Activated CD8-positive, alpha-beta memory T cell treated with anti-CD3 and anti-CD28 coated beads for 1 hour (primary cell): ENCODE measurements at places on chromosomes 7 and 10.

- no peak for DNase-seq
Measured at GRCh38 chr10:15742836-15743235, 23.1 kb upstream of the ITGA8 start.

DNA sequence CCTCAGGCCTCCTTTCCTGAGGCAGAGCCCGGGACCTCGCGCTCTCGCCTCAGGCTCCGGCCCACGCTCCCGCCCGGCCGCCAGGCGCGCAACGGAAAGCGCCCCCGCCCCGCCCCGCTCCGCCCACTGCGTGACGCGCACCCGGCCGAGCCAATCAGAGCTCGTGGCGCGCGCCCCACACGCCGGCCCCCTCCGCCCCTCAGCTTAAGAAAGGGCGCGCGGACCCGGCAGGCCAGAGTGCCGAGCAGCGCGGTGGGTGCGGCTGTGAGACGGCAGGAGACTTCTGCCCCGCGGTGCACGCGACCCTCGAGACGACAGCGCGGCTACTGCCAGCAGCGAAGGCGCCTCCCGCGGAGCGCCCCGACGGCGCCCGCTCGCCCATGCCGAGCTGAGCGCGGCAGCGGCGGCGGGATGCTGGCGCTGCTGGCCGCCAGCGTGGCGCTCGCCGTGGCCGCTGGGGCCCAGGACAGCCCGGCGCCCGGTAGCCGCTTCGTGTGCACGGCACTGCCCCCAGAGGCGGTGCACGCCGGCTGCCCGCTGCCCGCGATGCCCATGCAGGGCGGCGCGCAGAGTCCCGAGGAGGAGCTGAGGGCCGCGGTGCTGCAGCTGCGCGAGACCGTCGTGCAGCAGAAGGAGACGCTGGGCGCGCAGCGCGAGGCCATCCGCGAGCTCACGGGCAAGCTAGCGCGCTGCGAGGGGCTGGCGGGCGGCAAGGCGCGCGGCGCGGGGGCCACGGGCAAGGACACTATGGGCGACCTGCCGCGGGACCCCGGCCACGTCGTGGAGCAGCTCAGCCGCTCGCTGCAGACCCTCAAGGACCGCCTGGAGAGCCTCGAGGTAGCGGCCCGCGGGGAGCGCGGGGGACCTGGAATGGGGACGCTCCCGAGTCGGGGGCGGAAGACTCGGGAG is at the start of gene NPTX2:
TSS of gene NPTX2 (plus strand) at position 235 of the 909 bp plus-strand sequence. CDS start at position 412, 177 bp downstream.
- DNase-seq, result no peak

- no peak for DNase-seq
Measured at GRCh38 chr7:144134116-144134515, 11.1 kb downstream of the OR2A14 start.

GRCh38 chr10:51897560-51897959 is 198.2 kb upstream of the CSTF2T start:
- DNase-seq, result no peak

- DNase-seq, result no peak
Measured at GRCh38 chr7:131272086-131272485, 55.6 kb upstream of the MKLN1 start.

DNA sequence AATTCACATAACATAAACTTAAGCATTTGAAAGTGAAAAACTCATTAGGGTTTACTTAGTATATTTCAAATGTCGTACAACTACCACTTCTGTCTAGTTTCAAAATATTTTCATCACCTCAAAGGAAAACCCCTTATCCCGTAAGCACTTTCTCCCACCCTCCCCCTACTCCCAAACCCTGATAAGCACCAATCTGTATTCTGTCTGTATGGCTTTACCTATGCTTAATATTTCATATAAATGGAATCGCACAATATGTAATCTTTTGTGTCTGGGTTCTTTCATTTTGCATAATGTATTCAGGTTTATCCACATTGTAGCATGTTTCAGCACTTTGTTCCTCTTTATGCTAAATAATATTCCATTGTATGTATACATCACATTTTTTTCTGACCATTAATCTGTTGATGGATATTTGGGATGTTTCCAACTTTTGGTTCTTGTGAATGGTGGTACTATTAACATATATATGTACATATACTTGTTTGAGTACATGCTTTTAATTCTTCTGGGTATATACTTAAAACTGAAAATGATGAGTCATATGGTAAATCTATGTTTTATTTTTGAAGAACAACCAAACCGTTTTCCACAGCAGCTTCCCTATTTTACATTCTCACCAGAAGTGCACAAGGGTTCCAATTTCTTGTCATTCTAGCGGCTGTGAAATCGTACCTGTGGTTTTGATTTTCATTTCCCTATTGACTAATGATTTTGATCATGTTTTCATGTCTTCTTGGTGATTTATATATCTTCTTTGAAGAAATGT is 6.2 kb upstream of the STARD3NL start:
- DNase-seq, result no peak

DNA sequence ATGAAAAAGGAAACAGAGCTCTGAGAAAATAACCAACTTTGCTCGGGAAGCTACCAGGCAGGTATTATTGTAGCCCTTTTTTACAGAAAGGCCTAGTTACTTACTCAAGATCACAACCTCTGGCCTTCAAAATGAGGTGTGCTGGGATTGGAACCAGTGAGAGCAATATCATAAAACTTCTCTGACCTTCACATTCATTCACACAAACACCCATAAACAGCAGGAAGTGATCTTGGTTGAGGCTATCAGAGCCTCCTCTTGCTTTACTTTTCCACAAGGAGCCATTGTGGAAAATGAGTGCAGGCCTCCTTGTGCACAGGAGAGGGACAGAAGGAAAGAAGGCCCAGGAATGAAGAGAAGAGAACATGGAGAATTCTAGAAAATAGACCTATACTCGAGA is 204.5 kb upstream of the NPVF start:
- DNase-seq, result no peak

DNA sequence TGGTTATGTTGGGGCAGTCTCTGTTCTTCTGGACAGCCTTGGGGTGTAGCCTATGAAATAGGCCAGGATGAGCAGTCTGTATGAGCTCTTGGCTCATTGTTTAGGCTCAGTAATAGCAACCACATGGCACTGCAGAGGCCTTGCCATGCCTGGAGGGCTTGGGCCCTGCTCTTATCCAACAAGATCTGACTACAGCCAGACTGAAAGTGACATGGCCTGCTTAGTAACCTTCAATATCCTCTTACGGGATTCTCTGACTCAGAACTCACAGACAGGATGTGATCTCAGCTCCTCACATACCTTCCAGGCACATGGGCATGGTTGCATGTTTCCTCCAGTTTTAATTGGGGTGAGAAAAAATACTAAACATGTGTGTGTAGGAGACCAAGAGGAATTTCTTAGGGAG is 289.3 kb downstream of the PTEN start:
- no peak for DNase-seq

GRCh38 chr10:79449181-79450146 is 4.0 kb upstream of the ZCCHC24 start:
- DNase-seq, result no peak

GRCh38 chr10:100829097-100829870 is 83.5 kb upstream of the SLF2 start:
- DNase-seq, result no peak

DNA sequence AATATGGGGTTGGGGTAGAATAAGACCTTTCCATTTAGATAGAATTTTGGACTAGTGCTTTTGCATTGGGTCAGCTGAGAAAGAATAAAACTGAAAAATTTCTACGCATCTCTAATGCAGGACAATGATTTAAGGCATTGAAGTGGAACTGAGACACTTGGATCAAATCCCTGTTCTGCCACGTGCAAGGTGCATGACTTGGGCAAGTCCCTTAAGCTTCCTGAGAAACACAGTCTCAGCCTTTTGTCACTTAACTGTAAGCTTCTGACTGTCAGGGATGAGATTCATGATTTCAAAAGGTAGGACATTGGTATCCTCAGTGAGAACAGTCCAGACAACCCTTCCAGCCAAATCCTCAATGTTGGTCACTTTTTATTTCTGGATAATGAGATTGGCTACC is 59.2 kb downstream of the ENTPD1 start:
- no peak for DNase-seq

- no peak for DNase-seq
Measured at GRCh38 chr7:25391295-25391861, 163.1 kb upstream of the NPVF start.

- DNase-seq, result no peak
Measured at GRCh38 chr10:66519616-66520015, 406.2 kb upstream of the LRRTM3 start.

DNA sequence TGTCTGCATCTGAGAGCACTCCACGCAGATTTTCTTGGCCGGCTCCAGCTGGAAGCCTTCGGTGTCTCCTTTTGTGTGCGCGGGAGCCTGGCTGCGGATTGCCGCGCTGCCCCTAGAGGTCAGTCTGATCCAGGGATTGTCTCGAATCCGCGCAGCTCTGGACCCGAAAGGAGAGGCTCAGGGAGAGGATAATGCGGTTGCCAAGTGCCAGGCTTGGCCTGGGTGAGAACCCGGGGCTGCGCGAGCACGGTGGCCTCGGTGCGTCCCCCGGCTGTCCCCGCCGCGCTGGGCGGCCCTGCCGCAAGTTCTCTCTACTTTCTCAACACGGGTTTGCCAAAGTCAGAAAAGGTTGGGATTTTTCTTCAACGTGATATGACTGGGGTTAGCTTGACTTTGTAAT is 140.9 kb downstream of the ADCYAP1R1 start:
- DNase-seq, result no peak

DNA sequence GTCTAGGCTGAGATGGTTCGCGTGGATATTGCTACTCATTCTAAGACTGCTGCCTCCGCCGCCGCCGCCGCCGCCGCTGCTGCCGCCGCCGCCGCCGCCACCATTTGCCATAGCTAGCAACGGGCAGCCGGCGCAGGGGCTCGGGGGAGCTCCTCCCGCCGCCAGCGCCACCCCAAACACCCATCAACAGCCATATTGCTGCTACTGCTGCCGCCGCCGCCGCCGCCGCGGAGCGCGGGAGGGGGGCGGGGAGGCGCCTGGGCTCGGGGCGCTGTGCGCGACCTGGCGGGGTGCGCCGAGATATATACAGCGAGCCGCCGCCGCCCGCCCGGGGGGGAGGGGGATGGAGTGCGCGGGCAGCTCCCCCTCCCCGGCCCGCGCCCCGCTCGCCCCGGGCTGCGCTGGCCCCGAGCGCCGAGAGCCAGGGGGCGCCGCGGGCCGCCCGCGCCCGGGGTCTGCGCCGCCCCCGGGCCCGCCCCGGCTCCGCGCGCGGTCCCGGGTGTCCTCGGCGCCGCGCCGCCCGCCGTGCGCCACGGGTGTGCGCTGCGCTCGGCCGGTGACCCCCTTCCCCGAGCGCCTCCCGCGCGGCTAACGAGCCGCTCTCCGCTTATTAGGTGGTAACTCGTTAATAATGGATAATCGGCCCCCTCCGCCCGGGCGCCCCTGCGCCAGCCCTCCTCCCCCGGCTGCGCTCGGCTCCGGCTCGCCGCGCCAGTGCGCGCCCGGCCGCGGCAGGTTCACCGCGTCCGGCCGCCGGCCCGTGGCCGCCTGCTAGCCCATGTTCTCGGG is at the start of gene KCNMA1:
TSS of gene KCNMA1 (minus strand) at position 277 of the 789 bp plus-strand sequence.
- DNase-seq, result no peak

DNA sequence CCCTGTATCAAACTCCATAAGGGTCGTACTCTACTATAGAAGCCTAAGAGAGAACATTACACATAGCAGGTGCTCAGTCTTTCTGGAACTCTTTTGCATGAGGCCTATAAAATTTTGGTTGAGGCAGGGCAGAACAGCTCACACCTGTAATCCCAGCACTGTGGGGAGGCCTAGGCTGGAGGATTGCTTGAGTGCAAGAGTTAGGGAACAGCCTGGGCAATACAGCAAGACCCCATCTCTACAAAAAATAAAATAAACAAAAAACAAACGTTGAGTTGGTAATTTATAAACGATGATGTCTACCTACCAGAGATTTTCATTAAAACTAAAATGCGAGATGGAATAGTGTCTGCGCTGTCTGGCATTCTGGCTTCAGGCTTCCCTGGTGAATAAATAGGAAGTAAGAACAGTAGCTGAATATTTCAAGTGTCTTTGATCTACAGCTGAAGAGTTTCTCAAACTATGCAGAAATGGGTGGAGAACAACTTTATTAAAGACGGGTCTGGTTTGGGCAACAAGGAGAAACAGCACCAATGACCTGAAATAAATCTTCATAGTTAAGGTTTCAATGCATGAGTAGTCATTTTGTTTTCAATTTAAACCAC is 774 bp downstream of the PON2 start:
- DNase-seq, result no peak

GRCh38 chr7:116152276-116152675 is 58.1 kb upstream of the TES start:
- no peak for DNase-seq

GRCh38 chr10:113073549-113074189 is 123.6 kb downstream of the TCF7L2 start:
- DNase-seq, result no peak

- DNase-seq, result no peak
Measured at GRCh38 chr7:114539575-114539974, 125.0 kb downstream of the FOXP2 start.

GRCh38 chr10:18332048-18332447 is 191.8 kb downstream of the CACNB2 start:
- DNase-seq, result no peak

DNA sequence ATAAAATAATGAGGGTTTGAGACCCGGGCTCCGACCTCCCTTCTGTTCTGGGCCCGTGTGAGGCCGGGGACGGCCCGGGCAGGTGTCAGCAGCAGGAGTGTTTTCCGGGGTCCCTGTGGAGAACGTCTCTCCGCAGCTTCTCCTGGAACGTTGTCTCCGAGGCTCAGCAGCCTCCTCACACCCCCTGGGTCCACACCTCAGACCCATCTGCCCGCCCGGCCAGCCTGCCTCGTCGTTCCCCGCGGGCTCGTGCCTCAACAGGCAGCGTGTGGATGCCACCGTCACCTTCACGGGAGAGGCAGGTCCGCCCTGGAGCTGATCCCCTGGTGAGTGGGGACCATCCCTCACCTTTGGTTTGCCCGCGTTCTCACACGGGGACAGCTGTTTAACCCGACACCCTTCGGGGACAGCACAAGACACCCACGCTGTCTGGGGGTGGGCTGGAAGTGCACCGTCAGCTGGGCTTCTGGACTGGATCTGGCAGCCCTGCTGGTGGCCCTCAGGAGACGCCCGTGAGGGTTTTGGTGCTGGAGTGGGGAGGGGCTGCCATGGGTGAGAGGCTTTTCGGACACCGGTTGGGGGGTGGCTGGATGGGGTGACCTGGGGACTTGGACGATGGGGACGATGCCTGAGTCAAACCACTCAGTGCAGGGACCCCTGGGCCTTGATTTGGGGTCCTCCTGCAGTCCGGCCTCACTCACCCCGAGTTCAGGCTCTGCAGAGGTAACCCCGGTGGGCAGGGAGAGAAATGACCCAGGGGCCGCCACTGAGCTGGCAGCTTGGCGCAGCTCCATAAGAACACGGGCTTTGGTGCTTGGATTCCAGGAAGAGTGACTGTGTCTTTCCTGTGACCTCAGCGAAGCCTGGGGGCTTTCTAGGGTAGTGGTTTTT is 131.7 kb downstream of the DNAJB6 start:
- DNase-seq, result no peak

GRCh38 chr7:26853788-26854393 is 10.5 kb downstream of the SKAP2 start:
- no peak for DNase-seq
